ENCODE measurements at places on chromosomes 7 and 10. TPM values are rescaled to one million over a fixed set of nuclear protein-coding genes. Genes with fewer than 3 reads are reported as not detected.
A peak's percentile ranks its signal among the peaks of the same experiment; 100 is the strongest.

GRCh38 chr7:68562323-68562899 lies 1035.9 kb upstream of the AUTS2 start:
- no peaks in the 10 kb centered on the region for H3K27me3 ChIP-seq
- no peaks in the 10 kb centered on the region for H3K4me1 ChIP-seq
- DNase-seq, result no peak
- H3K4me3 ChIP-seq, result no peak overlapping the region
- H3K36me3 ChIP-seq, result no peaks in the 10 kb centered on the region

TMEM196 gene
- total RNA-seq, result not detected

DNA sequence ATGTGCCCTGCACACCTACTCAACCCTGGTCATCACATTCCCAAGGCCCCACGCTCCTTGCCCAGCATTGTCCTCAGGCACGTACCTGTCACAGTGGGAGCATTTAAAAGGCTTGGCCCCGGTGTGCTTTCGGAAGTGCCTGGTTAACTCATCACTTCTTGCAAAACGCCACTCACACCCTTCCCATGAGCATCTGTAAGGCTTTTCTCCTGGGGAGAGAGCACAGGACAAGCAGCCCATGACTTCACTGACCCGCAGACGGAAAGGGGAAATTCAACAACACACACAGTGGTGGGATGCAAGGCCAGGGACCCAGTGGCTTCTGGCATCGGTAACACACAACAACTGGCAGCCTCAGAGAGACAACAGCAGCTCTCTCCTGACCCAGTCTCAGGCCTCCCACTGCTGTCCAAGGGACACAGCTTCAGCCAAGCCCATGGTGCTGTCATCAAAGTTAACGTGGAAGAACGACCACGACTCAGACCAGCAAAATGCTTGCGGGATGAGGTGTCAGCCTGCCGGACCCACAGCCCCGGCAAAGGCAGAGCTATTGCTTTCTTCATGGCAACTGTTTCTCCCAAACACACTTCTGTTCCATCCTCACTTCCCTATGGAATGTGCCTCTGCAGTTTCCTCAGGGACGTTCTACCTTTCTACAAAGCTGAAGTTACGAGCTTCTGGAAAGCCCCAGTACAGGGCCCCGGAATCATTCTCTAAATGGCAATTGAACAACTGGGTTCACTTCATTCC lies 4.8 kb downstream of the KLF6 start:
- H3K27me3 ChIP-seq, result no peaks in the 10 kb centered on the region
- peak overlapping the region; percentile 100 for H3K27ac ChIP-seq
- H3K36me3 ChIP-seq, result peaks cover 76% of the 10 kb centered on the region
- no peak for DNase-seq

DNA sequence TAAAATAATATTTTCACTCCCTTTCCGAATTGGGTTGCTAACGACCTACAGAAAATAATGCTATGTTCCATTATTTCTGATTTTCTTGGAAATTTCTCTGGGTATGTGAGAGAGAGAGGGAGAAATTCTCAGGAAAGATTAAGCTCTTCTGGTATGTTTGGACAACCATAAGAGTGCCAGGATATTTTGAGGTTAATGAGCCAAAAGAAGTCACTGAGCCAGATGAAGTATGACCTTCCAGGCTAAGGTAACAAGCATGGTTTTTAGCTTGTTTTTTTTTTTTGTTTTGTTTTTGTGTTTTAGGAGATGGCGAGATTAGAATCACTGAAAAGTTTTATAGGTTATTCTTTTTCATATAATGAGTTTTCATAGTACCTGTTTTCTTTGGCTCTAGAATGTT lies 171.0 kb upstream of the FOXP2 start:
- H3K36me3 ChIP-seq, result no peaks in the 10 kb centered on the region
- no peaks in the 10 kb centered on the region for H3K27me3 ChIP-seq
- DNase-seq, result no peak
- H3K4me3 ChIP-seq, result no peak overlapping the region
- H3K4me1 ChIP-seq, result no peaks in the 10 kb centered on the region
- H3K27ac ChIP-seq, result no peak overlapping the region

Measured in left lung (tissue), 14 donors.